ENCODE measurements at places on chromosomes 3 and 15. TPM values are rescaled to one million over a fixed set of nuclear protein-coding genes. Genes with fewer than 3 reads are reported as not detected.

PRR20G gene
- not detected for total RNA-seq

DNA sequence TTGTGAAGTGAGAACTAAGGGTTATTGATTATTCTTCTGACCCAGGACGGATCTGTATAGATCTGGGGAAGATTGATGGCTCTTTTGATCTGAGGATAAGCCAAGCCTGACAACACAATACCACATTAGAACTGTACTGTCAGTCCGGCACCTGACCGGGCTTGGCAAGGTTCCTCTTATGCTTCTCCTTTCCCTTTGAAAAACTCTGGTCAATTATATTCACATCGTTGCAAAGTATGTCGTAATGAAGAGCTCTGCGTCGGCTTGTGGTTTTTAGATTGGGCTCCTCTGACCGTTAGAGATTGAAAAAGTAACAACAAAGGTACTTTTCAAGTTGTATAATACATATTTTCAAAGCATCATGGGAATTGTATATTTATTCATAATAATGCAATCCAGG lies 389.8 kb downstream of the NR2F2 start:
- no peak for DNase-seq

GRCh38 chr3:72634128-72634527 lies 214.1 kb downstream of the SHQ1 start:
- no peak for DNase-seq

DNA sequence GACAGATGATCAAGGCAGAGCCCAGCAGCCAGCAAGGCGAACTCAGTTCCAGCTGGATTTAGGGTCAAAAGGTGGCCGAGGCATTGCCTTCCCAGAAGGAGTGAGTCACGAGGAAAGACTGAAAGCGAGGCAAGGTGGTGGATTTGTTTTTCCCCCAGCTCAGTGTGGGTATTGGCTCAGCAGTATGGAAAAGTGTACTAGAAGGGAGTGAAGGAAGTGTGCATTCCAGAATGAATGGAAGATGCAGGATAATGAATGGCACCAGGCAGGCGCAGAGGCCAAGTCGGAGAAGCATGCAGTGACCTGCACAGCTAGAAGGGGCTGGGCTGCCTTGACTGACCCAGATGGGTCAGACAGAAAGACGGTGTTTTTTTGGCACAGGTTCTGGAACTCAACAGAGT lies 46.3 kb downstream of the FOXP1 start:
- no peak for DNase-seq

DNA sequence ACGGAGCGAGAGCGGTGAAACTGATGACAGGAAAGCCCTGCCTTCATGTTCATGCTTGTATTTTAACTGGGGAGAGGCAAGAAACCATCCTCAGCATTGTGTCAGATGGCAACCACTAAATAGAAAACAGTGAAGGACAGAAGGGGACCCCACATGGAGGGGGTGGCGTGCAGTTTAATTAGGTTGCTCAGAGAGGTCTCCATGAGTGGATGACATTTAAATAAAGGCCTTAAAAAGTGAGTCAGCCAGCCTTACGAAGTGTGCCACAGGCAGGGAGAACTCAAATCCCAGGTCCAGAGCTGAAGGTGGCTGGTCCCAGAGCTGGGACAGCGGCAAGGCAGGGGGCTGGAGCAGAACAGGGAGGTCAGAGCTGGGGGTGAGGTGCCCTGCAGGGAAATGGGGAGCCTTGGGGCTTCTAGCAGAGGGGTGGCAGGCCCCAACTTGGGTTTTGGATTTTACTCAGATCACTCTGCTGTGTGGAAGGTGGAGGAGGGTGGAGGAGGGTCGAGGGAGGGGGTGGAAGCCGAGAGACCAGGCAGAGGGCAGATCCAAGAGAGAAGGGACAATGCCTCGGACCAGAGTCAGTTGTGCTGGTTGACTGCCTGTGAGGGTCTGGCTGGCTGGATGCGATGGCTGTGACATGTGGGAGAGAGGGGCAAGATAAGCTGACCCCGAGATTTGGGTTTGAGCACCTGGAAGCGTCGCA lies 73.7 kb downstream of the KLF13 start:
- no peak for DNase-seq

DNA sequence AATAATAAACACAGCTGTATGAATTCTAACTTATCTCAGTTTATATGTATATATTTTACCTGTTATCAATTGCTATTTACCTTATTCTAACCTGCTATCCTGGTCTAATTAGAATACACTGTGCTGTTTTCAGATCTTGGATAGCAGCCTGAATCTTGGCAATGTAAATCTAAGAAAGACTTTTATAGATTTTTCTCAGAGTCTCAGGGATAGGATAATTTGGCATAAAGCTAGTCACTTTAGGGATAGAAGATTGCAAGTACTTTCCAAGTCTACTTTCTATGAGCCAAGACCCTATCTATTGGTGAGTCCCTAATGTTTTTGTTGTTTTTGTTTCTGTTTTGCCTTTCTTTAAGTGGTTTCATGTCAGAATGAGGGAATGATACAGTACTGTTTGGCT lies 695.7 kb downstream of the NAALADL2 start:
- DNase-seq: no peak

DNA sequence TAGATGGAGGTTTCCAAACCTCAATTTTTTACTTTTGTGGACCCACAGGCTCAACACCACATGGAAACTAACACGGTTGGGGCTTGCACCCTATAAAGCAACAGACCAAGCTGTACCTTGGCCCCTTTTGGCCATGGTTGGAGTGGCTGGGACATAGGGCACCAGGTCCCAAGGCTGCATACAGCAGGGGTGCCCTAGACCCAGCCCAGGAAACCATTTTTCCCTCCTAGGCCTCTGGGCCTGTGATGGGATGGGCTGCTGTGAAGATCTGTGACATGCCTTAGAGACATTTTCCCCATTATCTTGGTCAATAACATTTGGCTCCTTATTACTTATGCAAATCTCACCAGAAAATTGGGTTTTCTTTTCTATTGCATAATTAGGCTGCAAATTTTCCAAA lies 337.0 kb upstream of the CADM2 start:
- DNase-seq: no peak

DNA sequence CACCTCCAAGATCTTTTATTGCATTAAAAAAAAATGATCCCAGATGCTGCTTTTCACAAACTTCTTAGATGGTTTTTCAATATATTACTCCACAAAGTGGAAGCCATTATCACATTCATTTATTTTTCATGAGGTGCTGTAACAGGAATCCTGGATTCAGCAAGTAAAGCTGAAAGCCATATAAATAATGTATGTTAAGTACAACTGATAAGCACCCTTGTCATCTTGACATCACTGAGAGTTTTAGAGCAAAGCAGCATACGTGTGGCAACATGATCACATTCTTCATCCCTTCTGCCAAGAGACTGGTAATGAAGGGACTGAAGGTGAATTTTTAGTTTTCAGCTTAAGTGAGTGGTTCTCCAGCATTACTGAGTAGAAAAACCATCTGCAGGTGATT lies 44.9 kb upstream of the LRRFIP2 start:
- DNase-seq: no peak

- no peak for DNase-seq
Measured at GRCh38 chr15:27832237-27832596, 266.9 kb downstream of the OCA2 start.

DNA sequence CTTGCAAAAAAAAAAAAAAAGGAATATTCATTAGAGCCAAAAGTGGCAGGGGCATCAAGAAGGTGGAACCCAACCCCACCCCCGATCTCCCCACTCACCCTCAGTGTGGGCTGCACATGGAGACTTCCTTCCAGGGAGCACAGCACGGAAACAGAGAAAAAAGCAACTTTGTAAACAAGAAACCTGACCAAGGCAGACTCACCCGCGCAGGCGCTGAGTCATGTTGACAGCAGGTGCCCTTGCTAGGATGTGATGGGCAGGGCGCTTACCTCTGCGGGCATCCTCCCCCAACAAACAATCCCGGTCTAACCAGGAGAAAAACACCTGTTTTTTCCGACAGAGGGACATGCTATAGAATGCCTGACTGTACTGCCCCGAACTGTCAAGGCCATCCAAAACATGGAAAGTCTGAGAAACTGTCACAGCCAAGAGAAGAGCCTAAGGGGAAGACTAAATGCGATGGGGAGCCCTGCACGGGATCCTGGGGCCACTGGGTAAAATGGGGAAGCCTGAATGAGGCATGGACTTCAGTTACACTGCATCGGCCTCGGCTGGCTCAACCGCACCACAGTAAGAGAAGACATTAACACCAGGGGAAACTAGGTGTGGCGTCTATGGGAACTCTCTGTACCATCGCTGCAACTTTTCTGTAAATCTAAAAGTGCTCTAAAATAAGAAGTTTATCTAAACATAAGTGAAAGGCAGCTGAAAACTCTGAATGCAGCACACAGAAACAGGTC lies 66.7 kb upstream of the GATA2 start:
- DNase-seq: no peak
